ENCODE measurements at places on chromosomes 6 and 20. TPM values are rescaled to one million over a fixed set of nuclear protein-coding genes. Genes with fewer than 3 reads are reported as not detected.

PRND gene
- not detected for total RNA-seq

CAGE1 gene
- total RNA-seq: 0.21 TPM

TRIM15 gene
- not detected for total RNA-seq

NPBWR2 gene
- total RNA-seq: not detected

KCNK16 gene
- total RNA-seq: not detected

- no peak for DNase-seq
Measured at GRCh38 chr6:137341681-137342195, 122.6 kb upstream of the IFNGR1 start.

GRCh38 chr6:144561455-144562043, 276.4 kb downstream of the UTRN start:
- DNase-seq: no peak

DNA sequence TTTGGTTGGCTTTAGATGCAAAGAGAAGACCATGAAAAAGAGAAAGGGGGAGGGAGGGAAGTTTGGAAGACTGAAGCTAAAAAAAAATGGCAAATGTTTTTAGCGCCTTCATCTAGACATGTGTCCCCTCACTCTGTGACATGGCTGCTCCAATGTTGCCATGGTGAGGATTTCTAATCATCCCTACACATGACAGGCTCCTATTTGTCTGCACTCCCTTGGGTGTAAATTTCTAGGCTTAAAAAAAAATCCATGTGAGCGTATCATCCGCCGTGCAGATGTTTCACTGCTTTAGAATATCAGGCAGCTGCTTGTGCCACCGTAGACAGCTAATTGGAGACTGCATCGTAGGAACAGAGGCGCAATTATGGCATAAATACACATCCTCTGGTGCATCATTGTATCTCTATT, 761.1 kb upstream of the MMS22L start:
- no peak for DNase-seq

DNA sequence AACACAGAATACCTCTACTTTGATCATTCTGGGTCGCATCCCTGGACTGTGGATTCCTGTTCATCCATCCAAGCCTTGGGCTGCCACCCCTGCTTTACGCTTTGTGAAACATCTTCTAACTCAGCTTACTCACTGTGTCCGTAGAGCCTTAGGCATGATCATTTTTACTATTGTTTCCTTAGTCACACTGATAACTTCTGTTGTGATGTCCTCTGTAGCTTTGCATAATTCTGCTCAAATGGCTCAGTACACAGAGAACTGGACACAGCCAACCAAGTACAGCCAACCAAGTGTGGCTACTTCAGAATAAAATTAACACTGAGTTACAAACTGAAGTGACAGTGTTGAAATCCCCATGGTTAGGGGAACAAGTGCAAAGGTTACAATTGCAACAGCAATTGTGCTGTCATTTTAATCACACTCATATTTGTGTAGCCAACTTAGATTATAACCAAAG, 8.6 kb upstream of the FKBP1A start:
- no peak for DNase-seq

DNA sequence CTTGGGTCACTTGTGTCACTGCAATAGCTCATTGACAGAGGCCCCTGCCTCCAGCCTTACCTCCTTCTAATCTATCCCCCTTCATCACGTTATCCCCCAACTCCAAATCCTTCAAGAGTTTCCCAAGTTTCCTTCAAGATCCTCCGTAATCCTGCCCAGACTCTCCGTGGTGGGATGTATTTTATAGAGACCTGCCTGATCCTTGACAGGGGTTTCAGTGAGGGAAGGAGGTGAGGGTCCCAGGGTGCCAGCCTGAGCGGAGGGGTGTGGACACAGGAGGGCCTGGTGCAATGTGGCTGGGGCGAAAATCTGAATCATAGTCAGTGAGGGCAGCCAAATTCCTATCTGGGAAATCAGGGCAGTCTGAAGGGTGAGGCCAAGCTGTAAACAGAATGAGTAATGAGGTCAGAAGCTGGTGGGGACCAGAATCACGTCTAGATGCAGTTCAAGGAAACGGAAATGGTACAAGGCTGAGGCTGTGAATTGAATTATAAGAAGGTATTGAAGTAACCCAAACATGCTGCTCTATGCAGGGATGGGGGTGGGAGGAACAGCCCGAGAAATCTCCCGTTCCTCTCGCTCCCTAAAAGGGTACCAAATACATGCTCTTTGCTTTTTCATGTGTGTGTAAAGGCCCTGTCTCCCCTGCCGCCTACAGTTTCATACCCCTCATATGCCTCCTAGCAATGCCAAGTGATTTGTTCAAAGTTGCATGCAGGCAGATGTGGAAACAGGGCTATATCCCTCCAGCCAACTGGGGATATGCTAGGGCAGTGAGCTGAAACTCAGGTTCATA, 35.4 kb upstream of the PIM1 start:
- DNase-seq: no peak

DNA sequence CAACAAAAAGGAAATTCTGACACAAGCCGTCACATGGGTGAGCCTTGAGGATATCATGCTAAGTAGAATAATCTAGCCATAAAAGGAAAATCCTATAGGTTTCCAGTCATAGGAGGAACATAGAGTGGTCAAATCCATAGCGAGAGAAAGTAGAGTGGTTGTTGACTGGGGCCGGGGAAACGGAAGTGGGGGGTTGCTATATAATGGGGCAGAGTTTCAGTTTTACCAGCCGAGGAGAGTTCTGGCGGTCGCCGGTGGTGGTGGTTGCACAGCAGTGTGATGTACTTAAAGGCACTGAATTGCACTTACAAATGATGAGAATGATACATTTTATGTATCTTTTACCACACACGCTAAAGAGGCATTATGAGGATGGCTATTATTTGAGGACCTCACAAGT, 4.9 kb downstream of the GPR31 start:
- peak; percentile 57 for DNase-seq

DNA sequence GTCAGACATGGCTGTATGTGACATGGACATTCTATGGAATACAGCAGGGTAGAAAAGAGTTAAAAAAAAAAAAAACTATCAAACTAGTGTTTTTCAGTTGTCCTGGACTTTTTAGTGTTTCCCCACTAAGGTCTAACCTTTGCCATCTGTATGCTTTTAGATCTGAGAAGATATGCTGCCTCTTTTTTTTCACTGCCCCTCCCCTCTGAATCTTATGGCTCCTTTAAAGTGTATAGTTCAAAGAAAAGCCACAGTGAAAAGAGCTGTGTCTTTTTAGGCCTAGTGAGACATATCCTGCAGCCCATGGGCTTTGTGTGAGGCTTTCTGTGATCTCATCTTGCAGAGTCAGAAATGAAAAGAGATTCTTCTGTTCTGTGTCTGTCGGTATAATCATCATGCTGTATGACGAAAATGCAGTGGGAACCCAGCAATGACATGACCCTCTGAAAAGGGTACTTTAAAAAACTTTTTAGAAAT, 29.3 kb downstream of the ADGRG6 start:
- DNase-seq: no peak

GRCh38 chr20:46592580-46593362, 42.3 kb upstream of the OCSTAMP start:
- DNase-seq: no peak

GRCh38 chr6:13253272-13253671, 75.1 kb downstream of the TBC1D7 start:
- no peak for DNase-seq

DNA sequence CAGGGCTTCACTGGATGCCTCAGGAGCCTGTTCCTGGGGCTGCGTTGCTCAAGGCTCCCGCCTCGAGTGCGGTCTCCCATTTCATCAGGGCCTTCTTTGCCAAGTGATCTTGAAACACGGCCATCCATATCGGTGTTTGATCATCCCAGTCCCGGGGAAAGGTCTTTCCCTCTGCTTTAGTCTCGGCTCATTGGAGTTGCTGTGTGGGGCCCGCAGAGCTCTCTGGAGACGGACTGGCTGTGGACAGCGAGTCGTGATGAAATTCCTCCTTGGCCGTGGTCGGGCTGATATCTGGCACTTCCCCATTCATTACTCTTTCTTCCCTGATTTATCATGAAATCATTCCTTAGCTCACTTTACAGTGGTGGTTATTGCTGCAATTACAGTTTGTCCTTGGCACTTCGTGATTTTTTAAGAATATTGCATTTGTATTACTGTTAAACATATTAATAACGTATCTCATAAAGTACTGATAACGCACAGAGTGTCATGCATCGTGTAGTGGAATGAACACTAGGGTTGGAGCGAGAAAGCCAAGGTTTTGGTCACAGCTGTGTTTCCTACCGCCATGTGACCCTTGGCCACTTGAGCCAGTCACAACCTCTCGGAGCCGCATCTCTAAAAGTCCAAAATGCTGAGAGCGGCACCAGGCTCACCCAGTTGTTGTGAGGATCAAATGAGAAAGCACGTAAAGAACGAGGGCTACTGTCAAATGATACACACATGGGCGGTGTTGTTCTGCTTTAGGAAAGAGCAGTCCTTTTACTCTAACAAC, 71.8 kb downstream of the MTHFD1L start:
- no peak for DNase-seq

DNA sequence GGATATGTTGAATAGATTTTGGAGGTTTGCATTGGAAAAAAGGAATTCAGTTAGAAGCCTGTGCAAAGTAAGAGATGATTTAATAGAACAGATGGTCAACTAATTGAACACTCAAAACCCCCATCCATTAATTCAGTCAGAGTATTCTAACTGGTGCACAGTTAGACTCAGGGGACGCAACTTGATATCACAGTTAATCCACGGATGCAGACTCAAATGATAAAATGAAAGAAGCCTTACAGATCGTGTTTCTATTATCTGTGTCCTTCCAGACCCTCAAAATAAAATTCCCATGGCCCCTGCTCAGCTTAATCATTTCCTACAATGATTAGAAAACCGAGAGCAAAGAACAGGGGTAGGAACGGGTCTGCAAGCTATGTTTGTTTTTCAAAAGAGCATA, 45.4 kb upstream of the DTNBP1 start:
- DNase-seq: no peak

DNA sequence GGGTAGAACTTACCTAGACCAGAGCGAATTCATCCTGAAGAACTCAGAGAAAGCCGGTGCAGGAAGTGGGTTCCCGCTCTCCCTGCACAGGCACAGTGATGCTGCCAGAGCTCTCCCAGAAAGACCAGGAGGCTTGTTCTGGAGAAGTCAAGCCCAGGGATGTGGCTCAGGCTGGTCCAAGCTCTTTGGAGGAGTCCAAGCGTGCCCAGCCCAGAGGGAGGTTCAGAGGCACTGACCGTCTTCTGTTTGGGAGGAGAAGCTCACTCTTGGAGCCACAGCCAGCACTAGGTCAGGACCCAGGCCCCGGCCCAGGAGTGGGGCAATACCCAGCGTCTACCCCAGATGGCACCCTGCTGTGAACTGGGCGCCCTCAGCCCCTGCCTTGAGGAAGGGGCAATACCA, 1.5 kb upstream of the PMEPA1 start:
- DNase-seq: no peak

GRCh38 chr20:20442466-20442865, 74.6 kb downstream of the INSM1 start:
- DNase-seq: no peak

DNA sequence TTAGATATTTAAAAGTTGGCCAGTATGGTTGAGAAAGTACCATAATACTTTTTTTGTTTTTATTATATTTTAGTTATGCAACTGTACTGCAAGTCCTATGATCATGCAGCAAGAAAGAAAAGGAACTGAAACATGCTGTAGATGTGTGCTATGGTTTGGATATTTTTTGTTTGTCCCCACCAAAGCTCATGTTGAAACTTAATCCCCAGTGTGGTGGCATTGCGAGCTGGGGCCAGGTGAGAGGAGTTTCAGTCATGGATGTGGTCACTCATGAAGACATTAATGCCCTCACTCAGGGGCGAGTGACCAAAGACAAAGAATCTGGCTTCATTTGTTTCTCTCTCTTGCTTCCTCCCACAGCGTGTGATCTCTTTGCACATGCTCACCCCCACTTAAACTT, 393.9 kb downstream of the PAX1 start:
- peak; percentile 27 for DNase-seq

- no peak for DNase-seq
Measured at GRCh38 chr20:20547221-20547875, 165.1 kb downstream of the RALGAPA2 start.

DNA sequence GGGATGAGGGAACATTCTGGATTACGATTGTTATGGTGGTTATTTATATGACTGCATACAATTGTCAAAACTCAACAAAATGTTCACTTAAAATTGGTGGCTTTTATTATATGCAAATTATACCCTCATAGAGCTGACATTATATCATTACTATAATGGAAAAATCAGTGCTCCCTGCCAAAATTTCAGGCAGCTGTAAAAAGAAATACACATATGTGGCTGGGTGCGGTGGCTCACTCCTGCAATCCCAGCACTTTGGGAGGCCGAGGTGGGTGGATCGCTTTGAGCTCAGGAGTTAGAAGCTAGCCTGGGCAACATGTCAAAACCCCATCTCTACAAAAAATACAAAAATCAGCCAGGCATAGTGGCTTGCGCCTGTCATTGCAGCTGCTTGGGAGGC, 75.8 kb upstream of the SULF2 start:
- DNase-seq: no peak

- no peak for DNase-seq
Measured at GRCh38 chr6:36756786-36757185, 59.2 kb downstream of the RAB44 start.

DNA sequence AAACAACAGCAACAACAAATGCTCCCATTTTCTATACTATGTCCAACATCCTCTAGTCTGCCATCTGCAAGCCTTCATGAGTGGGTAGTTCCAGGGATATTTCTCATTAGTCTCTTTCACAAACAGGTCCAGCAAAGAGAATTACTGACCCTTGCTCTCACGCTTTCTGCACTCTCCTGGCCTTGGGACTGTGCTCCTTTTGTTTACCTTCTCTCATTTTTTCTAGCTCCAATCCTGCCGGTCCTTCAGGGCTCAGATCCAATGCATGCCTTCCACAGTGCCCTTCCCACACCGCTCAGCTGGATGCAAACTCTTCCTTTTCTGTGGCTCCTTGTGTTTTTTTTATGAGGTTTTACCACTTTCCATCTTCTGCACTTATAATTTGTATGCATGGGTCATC, 47.2 kb downstream of the ADTRP start:
- no peak for DNase-seq

DNA sequence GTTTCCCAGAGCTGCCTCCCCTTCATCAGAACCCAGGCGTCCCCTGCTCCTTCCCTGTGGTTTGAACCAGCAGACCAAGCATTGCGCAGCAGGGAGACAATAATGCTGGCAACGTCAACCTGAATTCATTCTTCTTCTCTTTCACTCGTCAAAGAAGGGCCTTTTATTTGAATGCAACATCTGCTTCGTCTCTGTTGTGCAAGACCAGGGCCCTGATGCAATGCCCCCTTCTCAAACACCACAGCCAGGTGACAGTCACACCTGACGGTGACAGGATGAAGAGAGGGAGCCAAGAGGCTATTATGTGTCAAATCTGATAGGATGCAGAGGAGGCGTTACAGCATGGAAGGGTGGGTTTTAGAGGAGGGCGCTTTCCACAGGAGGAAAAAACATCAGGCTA, 8.0 kb downstream of the INSM1 start:
- DNase-seq: no peak

DNA sequence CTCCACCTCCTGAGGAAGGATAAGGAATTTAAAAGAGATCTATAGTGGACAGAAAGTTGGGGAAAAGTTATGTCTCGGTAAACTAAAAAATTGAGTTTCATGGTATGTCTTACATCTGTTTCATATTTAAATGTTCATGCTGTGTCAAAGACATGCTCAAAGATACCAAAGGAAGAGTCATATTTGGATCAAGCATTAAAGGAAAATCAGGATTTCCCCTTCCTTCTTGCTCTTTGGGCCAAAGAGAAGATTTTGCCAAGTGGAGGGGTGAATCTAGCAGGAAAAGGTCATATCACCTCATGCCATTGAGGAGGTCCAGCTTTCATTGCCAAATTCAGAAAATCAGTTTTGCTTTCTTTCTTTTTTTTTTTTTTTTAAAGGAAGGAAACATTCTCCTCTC, 192.4 kb downstream of the OGFRL1 start:
- DNase-seq: no peak

Measured in GM12878 (cell line).